ENCODE measurements at places on chromosomes 11 and 22.
A peak's percentile ranks its signal among the peaks of the same experiment; 100 is the strongest.

DNA sequence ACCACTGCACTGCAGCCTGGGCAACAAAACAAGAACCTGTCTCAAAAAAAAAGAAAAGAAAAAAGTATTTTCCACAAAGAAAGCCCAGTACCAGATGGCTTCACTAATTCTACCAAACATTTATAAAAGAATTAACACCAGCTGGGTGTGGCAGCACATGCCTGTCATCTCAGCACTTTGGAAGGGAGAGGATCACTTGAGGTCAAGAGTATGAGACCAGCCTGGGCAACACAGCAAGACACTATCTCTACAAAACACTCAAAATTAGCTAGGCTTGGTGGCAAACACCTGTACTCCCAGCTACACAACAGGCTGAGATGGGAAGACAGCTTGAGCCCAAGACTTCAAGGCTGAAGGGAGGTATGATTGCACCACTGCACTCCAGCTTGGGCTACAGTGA is 20.1 kb downstream of the RSF1 start:
- no peak for DNase-seq

GRCh38 chr11:34916015-34916842 is at the start of the genes APIP and PDHX:
APIP (minus strand) TSS chr11:34916379; CDS start chr11:34916284, 95 bp downstream.
PDHX (plus strand) TSS chr11:34916618; CDS start chr11:34916656, 38 bp downstream.
- peak; percentile 84 for DNase-seq

DNA sequence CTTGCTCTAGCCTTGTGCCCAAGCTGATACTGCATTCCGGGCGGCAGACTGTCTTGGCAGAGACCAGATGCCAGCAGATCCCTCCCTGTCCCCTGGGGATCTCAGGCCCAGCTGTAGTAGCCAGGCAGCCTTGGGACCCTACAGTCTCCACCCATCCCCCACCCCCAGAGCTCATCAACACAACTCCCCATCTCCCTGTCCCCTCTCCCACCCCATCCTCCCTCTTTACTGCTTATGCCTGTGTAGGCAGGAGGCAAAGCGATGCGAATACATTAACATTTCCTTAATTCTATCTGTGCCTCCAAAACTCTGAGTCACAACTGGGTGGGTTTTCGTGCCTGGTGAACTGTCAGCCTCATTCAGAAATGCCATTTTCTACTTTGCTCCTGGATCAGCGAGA is 547.6 kb downstream of the BUD13 start:
- DNase-seq, result no peak

GRCh38 chr11:3959903-3960265 is 104.4 kb downstream of the STIM1 start:
- DNase-seq, result no peak

DNA sequence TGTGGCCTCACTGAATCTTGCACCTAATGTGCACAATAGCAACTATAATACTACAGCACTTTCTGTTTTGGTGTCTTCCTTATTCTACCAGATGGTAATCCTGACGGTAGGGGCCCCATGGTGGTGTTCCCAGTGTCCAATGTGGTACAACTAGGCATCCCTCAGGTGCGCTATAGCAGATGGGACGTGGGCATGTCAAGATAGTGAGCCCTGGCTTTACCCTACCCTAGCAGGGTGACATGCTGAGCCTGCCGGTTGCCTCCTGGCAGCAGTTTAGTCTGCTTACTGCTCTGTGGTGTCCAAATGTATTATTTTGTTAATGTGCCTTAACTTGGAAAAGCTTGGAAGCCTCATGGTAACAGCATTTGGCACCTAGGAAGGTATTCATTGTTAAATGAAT is 19.2 kb downstream of the ACO2 start:
- DNase-seq, result no peak

GRCh38 chr22:18906896-18907295 is 776 bp downstream of the DGCR6 start:
- DNase-seq, result no peak

DNA sequence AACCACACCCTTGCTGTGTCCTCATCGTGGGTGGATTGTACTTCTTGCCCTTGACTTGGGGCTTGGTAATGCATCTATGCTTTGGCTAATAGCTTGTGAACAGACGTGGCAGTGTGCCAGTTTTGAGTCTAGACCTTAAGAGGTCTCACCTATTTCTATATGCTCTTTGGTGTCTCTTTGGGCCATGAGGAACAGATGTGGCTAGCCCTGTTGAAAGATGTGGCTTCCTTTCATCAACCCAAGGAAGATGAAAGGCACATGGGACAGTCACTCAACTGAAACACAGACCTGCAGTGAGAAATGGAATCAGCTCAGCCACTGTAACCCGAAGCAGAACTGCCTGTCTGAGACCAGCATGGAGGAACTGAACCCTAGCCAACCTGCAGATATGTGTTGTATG is 7.9 kb upstream of the NELL1 start:
- DNase-seq, result no peak

- DNase-seq, result no peak
Measured at GRCh38 chr11:57313071-57313787, 11.5 kb downstream of the TNKS1BP1 start.

- no peak for DNase-seq
Measured at GRCh38 chr11:63951779-63952536, 13.2 kb downstream of the NAA40 start.

DNA sequence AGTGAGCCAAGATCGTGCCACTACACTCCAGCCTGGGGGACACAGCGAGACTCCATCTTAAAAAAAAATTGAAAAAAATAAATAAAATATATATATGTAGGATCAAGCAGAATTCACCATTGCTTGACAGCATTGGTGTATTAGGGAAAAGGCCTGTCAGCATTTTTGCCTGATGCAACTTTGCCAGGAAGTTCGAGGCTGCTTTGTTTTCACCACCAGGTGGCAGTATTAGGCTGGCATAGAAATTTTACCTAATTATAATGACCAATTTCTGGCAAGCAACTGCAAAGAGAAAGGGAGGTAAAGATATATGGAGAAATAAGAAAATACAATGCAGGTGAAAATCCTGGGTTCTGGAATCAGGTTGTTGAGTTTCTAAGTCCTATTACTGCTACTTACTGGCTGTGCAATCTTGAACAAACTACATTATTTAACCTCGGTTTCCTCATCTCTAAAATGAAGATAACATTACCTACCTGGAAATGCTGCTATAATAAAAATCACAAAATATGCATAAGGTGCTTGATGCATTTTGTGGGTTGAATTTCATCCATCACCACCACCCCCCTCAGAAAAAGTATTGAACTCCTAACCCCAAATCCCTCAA is 24.7 kb downstream of the LAYN start:
- DNase-seq, result no peak

DNA sequence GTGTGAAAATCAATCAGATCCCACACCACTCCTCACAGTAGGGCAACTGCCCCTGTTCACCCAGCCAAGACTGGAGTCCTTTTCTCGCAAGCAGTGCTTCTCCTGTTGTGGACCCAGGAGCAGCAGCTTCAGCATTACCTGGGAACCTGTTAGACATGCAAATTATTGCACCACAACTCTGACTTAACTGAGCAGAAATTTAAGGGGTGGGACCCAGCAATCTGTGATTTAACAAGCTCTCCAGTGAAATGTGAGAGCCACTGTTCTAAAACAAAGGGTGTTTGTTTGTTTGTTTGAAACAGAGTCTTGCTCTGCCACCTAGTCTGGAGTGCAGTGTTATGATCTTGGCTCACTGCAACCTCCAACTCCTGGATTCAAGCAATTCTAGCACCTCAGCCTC is 591.4 kb downstream of the SOX6 start:
- DNase-seq, result no peak

- no peak for DNase-seq
Measured at GRCh38 chr22:48065892-48066291, 1303.4 kb downstream of the TBC1D22A start.

GRCh38 chr11:29780756-29781155 is 236.1 kb downstream of the KCNA4 start:
- no peak for DNase-seq

- no peak for DNase-seq
Measured at GRCh38 chr22:17639247-17639741, 737 bp downstream of the BCL2L13 start.

- DNase-seq, result no peak
Measured at GRCh38 chr11:15638386-15638787, 523.7 kb downstream of the INSC start.

DNA sequence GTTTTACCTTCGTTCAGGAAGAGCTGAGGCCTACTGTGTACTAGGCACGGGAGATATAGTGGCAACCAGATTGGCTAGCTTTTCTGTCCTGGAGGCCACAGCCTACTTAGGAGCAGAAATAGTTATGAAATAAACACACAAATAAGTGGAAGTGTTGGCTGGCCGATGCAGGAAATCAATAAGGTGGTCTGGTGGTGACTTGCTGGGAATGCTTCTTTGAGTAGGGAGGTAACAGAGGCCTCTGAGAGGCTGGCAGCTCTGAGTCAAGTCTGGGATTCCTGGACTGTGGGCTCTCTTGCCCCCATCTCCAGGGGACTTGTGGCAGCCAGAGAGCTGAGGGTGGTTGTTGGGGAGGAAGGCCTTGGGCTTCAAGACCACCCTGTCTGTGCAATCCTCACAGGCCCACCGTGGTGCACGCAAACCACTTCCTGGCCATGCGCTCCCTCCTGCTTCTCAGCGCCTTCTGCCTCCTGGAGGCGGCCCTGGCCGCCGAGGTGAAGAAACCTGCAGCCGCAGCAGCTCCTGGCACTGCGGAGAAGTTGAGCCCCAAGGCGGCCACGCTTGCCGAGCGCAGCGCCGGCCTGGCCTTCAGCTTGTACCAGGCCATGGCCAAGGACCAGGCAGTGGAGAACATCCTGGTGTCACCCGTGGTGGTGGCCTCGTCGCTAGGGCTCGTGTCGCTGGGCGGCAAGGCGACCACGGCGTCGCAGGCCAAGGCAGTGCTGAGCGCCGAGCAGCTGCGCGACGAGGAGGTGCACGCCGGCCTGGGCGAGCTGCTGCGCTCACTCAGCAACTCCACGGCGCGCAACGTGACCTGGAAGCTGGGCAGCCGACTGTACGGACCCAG is 4.1 kb downstream of the SERPINH1 start:
- DNase-seq, result no peak

GRCh38 chr22:31090217-31091085 is 9.3 kb downstream of the SMTN start:
- no peak for DNase-seq

DNA sequence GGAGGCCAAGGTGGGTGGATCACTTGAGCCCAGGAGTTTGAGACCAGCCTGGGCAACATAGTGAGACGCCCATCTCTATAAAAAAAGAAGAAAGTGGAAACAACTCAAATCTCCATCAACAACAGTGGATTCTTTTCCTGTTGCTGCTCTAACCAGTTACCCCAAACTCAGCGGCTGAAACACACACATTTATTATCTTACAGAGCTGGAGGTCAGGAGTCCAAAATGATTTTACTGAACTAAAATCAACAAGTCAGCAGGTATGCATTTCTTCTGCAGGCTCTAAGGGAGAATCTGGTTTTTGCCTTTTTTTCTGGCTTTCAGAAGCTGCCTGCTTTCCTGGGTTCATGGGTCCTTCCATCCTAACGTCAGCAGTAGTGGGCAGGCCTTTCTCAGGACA is 11.7 kb upstream of the GCAT start:
- no peak for DNase-seq

GRCh38 chr11:67732045-67732787 is 57.8 kb upstream of the ALDH3B2 start:
- no peak for DNase-seq

DNA sequence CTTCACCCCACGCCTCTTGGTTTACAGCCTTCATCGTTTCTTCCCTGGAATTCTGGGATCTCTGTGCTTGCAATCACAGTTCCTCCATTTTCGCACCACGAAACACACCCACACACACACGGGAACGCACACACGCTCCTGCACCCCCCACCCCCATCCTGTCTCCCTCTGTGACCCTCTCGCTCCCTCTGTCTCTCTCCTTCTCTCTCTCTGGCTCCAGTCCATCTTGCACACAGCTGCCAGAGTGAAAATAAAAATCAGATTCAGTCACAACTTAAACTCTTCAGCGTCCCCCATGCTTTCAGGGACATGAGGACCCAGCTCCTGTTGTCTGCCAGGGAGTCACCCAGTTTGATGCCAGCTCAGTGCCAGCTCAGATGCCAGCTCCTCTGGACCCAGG is 3.0 kb downstream of the GAL start:
- DNase-seq, result no peak

- DNase-seq, result no peak
Measured at GRCh38 chr11:129740125-129740719, 75.4 kb upstream of the TMEM45B start.

GRCh38 chr11:68221406-68221805 is 8.3 kb upstream of the KMT5B start:
- no peak for DNase-seq

GRCh38 chr11:76030286-76030685 is 176.0 kb downstream of the WNT11 start:
- DNase-seq, result no peak

DNA sequence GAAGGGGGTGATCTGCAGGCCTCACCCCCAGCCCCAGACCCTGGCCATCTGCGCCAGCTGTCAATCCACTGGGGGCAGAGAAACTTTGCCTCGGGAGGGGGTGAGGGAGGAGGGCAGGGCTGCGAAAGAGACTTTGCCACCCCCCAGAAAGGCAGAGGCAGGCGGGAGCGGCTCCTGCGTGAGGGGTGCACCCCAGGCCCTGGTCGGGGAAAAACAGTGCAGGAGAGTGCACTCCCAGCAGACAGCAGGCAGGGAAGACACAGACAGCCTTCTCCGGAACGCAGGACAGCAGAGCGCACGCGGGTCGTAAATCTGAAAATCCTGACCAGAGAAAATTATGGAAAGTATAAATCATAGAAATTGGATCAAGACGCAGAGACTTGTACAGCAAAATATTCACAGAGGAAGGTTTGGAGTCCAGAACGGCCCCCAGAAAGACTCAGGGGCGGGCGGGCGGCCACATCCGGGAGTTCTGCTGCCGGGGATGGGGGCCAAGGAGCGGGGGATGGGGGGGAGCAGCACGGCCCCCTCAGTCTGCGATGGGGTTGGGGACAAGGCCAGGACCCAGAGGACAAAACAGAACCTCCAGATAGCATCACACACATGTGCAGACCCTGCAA is 8.0 kb upstream of the MRPL23 start:
- DNase-seq, result no peak

DNA sequence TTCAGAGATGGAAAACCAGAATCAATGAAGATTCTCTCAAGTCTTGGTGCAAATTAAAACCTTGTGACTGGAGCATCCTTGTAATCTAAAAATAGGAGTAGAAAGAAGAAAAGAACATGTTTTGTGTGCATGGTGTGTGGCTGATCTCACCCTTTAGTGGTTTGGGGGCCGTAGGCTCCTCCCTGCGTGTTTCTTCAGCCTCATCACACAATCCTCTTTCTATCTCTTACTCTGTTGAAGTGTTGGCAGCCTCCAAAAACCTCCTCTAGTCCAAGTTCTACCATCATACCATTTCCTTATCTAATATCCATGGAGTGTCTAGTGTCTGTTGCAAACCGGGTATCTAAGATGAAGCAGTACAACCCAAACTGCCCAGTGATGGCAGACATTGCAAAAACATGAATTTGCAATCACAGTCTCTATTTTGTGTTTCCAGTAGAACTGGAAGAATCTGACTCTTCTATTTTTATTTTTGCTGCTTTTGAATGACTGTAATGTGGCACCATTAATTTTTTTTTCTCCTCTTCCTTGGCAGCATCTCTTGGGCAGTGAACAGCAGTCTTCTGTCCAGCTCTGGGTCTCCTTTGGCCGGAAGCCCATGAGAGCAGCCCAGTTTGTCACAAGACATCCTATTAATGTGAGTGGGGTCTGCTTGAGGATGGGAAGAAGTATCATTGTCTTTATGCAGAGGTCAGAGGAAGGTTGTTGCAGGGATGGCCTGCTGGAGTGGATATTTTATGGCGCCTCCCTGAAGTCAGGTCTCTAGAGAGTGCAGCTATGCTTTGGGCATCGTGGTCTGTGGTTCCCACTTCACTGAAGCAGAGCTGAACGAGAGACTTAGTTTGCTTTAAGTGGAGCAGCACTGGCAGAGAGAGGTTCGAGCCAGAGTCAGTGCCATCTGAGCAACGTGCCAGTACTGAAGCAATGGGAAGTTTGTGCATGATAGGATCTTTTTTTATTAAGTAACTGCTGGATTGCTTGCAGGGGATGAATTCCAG is 60.0 kb upstream of the SORL1-AS1 start:
- DNase-seq, result no peak
